ENCODE measurements at places on chromosomes 2 and 18. TPM values are rescaled to one million over a fixed set of nuclear protein-coding genes. Genes with fewer than 3 reads are reported as not detected.

- DNase-seq = peak; percentile 47
Observed at GRCh38 chr2:152647552-152647951, 69.7 kb downstream of the PRPF40A start.

KLHL29 gene
- total RNA-seq = 1.5 TPM

DNA sequence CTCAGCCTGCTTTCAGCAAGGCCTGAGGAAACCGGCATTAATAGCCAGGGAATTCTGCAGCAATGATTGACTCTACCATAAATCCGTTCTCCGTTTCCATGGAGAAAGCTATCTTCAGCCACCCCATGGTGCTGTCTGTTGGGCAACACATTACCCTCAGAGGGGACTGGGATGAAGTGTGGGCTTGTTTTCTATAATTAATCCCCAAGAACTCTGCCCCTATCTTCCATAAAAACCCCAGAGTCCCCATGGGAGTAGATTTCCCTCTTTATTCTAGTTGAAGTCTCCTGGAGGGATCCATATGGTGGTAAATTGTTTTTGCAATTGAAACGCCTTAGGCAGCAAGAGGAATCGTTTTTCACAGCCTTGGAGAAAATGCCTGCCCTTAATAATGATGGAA is 9.2 kb downstream of the G6PC2 start:
- no peak for DNase-seq

- no peak for DNase-seq
Observed at GRCh38 chr2:21804151-21804550, 680.4 kb downstream of the TDRD15 start.

POTEI gene
- total RNA-seq = 0.13 TPM

- no peak for DNase-seq
Observed at GRCh38 chr18:77481541-77481940, 231.9 kb downstream of the GALR1 start.

DNA sequence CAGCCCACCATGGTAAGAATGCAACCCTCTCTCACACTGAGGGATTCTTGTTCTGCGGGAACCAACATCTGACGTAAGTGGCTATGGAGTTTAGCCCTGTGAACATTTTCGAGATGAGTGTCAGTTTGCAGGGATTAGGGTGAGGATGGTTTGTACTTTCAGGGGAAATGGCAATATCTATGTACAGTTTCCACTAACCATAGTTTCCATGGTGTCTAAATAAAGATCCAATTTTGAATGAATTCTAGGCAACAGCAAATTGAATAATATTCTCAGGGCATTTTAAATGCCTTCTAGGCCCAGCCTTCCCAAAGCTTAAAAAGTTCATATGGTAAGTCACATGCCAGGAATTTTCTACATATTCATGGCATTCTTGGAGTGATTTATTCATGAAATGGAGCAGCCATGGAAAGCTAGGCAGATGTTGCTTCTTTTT is 105.4 kb upstream of the MMADHC start:
- no peak for DNase-seq

TSPYL6 gene
- total RNA-seq = not detected

AKAIN1 gene
- total RNA-seq = not detected

GRCh38 chr2:48461721-48462120 is 68.2 kb upstream of the STON1 start:
- no peak for DNase-seq

DNA sequence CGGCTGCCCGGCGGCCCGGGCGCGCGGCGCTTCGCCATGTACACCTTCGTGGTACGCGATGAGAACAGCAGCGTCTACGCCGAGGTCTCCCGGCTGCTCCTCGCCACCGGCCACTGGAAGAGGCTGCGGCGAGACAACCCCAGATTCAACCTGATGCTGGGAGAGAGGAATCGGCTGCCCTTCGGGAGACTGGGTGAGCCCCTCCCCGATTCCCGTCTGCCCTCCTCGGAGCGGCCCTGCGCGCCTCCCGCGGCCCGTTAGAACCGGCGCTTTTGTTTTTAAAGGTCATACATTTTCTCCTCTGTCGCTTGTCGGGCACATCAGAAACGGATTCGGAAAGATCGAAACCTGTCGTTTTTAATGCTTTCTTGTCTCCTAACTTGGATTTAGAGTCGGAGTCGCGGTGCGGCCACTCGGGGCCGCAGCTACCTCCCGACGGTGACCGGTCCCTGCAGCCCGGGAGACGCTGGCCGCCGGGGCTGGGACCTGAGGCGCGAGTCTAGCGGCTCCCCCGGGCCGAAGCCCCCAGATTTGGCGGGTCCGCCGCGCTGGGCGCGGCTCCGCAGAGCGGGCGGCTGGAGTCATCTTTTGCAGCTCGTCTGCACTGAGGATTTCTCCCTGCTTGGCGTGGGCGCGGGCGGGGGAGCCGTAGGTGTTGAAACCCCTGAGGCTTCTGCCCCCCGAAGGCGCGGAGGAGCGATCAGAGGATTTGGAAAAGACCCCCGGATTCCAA is 519 bp downstream of the TTL start:
- DNase-seq = peak; percentile 53

DSG2 gene
- 12.7 TPM for total RNA-seq

GRCh38 chr2:65177751-65178442 is 48.0 kb upstream of the RAB1A start:
- DNase-seq = no peak

DNA sequence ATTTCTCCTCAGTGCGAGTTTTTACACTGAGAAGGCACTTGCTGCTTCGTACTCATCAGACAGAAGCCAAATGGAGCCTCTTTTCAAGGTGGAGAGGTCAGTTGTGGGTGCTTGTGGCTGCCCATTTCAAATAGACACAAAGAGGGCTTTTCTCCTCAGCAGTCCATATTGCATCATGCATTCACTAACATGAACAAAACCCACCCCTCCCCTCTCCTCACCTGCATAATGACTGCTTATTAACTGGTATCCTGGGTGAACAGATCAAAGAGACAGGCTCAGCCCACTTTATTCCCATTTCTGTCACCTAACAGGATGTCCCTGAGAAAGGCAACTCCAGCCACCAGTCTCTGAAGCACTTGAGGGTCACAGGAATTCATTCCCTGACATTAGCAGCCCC is 28.9 kb downstream of the KLF7 start:
- DNase-seq = no peak

- no peak for DNase-seq
Observed at GRCh38 chr2:200373973-200374416, 67.5 kb downstream of the SPATS2L start.
